ENCODE measurements at places on chromosomes 4 and X.

GRCh38 chr4:113972781-113973180 is 6.7 kb downstream of the ARSJ start:
- no peak for DNase-seq

DNA sequence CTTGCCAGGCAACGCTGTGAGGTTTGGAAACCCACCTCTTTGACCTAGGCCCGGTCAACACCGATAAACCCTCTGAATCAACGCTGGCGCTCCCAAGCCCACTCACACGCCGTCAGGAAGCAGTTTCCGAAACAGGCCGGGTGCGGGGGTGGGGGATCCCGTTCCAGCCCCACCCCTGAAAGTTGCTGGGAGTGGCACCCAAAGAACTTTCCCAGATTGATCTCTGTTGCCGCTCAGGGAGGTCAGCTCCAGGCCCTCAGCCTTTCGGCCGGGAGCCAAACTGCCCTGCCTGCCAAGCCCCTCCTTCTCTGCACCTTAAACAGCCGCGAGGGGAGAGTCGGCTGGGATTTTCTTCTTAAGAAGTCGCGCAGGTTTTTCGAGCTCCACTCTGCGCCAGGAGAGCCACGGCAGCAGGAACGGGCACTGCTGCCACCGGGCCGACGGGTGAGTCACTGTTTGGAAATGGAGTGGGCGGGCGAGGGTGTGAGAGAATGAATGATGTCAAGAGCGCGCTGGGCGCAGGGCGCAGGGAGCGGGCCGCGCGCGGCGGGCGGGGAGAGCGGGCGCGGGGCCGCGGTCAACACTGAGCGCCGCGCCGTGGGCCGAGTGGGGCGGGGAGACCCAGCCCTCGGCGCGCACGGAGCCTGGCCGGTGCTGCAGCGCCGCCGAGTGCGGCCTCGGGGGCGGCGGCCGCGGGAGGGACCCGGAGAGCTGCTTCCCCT is at the start of gene SGMS2:
Gene SGMS2, plus strand, starts transcription at position 583 of the 722 bp plus-strand sequence. CDS start 70,622 bp downstream, outside the sequence.
- DNase-seq, result peak; percentile 56

DNA sequence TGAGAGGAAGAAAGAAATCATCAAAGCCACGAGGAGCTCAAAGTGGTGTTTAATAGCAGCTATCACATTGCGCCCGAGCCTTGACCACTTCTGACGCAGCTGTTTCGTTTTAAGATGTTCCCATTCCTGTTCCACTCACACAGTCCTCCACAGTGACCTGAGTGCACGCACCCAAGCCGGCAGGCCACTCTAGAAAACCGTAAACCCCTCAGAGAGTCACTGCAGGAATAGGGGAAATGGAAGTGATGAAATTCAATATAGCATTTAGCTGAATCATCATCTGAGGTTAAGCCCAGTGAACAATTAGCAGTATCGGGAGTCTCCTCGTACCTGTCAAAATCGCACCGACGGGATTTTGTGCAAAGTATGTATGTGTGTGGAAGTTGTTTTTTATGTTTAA is 17.9 kb upstream of the HAND2 start:
- DNase-seq, result no peak

DNA sequence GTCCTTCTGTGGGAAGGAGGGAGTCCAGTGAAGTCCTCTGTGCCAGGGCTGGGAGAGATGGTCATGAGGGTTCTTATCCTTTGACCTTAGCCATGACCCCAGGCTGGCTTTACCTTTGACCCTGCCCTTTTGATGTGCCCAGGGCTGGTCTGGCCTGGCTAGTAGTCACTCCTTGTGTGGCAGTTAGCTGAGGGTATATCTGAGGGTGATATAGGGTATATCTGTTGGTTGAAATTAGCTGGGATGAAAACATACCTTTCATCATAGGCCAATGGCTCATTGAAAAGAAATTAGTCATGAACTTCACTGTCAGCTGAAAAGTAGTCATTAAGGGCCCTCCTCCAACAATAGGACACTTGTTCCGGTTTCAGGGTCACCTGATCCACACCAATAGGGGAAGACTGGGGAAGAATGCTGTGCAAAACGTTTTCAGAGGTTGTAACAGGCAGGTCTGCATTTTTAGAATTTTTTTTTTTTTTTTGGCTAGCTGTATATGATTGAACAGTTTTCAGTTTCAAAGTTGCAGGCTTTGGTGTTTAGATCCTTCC is 74.6 kb upstream of the STOX2 start:
- no peak for DNase-seq

GRCh38 chrX:139199933-139200332 is 330.6 kb upstream of the F9 start:
- DNase-seq, result no peak

DNA sequence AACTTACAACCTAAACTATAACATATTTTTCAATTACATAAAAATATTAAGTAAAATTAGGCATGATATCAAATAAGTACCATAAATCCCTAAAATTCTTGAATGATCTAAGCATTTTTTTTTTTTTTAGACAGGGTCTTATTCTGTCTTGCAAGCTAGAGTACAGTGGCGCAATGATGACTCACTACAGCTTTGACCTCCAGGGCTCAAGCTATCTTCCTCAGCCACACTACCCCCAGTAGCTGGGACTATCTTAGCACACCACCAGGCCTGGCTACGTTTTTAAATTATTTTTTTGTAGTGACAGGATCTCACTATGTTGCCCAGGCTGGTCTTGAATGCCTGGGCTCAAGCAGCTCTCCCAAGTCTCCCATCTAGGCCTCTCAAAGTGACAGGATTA is 1042.3 kb downstream of the FSTL5 start:
- DNase-seq, result no peak

- no peak for DNase-seq
Observed at GRCh38 chr4:61614231-61614630, 414.1 kb downstream of the ADGRL3 start.

GRCh38 chrX:10569946-10570345 is 50.4 kb downstream of the MID1 start:
- DNase-seq, result no peak

GRCh38 chr4:184907216-184907615 is 81.4 kb upstream of the ACSL1 start:
- no peak for DNase-seq

Measured in GM13976 (cell line).